ENCODE measurements at places on chromosomes 7 and 10. TPM values are rescaled to one million over a fixed set of nuclear protein-coding genes. Genes with fewer than 3 reads are reported as not detected.
A peak's percentile ranks its signal among the peaks of the same experiment; 100 is the strongest.

NUDT5 gene
- total RNA-seq: 151 TPM

DNA sequence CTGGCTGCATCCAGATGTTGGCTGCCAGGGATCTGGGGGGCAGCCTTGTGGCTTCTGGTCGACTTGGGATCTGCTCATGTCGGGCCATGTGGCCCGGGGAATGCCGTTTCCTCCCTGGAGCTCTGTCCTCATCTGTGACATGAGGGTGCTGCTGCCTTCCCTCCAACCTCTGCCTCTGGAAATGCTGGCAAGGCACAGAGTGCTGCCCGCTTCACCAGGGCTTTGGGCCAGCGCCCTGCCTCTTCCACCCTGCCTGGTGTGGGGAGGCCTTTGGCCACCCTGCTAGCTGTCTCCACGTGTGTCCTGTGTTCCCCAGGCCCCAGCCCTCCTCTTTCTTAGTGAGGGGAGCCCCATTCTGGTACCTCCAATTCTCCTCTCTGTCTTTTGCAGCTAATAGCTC is 5.8 kb upstream of the SMARCD3 start:
- DNase-seq: no peak

GRCh38 chr7:14850039-14850438 is 52.5 kb downstream of the DGKB start:
- DNase-seq: no peak

EGR2 gene
- total RNA-seq: not detected

COBL gene
- not detected for total RNA-seq

GRCh38 chr10:33125522-33126517 is 167.8 kb upstream of the ITGB1 start:
- no peak for DNase-seq

TMEM176B gene
- total RNA-seq: 1.8 TPM

DNA sequence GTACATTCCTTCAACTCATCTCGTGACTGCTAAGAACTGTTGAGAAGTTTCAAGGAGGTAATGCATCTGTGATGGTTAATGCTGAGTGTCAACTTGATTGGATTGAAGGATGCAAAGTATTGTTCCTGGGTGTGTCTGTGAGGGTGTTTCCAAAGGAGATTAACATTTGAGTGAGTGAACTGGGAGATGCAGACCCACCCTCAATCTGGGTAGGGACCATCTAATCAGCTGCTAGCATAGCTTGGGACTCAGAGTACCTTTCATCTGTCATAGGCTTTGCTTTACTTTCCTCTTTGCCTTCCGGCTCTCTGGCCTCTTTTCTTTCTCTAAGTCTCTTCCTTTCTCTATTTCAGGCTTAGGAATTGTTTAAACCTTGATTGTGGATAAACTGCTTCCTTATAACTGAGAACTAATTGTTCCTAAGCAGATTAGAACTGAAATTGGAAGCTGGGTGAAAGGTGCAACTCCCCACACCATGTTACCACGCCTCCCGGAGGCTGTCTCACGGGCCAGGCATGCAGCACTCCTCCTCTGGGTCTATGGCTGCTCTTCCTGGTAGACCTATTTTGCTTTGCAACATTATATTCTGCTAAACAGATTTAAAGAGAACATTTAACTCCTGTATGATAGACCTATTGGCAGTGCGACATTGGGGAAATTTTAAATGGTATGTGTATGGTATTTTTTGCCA is 298.2 kb downstream of the CCSER2 start:
- DNase-seq: no peak

CCM2 gene
- total RNA-seq: 34.2 TPM

DNA sequence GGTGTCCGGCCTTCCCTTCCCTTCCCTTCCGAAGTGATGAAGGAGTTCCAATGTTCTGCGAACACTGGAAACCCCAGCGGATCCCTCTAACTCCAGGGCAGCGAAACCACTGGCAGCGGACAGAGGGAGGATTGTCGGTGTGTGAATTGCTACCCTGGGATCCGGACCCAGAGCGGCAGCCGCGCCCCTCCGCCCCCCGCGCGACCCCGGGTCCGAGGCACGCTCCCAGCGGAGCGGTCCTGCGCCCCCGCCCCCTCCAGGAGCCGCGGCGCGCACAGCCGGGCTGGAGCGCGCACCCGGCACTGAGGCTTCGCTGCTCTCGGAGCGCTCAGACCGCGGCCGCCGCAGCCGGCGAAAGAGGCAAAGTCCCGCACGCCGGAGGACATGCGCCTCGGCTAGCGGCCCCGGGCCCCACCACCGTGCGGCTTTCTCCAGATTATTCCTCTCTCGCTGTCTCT is at the start of gene PTPRZ1:
PTPRZ1 (plus strand) TSS at position 331 of the 458 bp plus-strand sequence. CDS start 339 bp downstream, outside the sequence.
- DNase-seq: no peak

- DNase-seq: peak; percentile 2
Observed at GRCh38 chr10:30186371-30186875, 127.0 kb upstream of the JCAD start.

DNA sequence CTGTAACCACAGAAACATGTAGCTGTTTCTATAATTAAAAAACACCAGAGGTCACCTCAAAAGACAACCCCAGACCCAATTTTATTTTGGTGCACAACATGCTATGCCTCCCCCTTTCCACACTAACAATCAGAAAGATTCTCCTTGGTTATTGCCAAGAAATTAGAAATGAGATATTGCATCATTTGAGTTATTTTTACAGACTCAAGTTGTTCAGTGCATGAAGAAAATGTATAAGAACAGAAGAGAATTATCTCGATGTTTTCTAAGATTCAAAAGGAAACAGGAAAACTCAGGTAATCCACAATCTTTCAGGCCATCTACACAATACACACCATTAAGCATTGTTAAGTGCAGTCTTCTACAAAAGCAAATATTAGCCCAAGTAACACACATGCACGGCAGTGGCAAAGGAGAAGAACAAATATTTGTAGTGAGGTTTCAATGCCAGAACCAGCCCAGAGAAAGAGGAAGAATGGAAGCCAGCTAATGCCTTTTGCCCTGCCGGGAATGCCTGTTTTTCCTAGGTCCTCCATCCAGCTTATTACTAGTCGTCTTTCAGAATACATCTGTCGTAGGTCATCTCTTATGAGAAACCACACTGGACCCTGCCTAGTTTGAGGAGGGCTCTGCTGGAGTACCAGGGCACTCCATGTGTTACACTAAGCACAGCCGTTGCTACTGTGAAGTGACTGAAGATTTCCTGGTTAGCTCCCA is 67.6 kb upstream of the C1GALT1 start:
- no peak for DNase-seq

- DNase-seq: no peak
Observed at GRCh38 chr7:105278973-105279687, 109.6 kb downstream of the SRPK2 start.

DNA sequence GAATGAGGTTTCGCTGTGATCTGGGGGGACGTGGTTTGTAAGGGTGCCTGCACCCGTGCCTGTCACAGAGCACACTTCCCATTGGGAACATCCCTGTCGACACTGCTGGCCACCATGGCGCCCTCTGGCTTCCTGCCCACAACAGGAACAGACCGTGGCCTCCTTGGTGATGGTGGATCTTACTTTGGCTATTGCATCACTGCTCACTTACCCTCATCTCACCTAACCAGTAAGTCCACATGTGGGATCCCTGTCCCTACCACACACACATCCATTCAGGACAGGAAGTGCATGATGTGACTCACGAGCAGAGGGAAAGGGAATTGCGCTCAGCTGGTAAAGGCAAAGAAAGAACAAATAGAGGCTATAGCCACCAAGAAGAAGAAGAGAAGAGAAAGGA is 26.2 kb upstream of the SEC61G start:
- DNase-seq: no peak

DNA sequence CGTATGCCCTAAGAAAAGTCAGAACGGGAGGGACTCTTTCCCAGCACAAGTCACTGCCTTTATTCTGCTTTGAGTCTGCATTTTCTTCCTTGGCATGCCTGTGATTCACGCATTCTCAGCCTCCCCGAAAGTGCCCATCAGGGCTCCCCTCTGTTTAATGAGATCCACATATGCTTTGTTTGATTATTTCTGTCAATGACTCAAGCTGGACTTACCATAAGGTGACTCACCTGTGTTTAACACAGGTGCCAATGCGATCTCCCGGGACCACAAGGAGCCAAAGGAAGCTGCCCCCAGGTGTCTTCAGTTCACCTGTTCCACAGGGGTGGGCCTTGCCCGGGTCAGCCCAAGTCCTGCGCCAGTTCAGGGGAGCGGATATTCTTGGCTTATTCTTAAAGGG is 386.0 kb upstream of the SHH start:
- no peak for DNase-seq

KLF14 gene
- total RNA-seq: not detected

DNA sequence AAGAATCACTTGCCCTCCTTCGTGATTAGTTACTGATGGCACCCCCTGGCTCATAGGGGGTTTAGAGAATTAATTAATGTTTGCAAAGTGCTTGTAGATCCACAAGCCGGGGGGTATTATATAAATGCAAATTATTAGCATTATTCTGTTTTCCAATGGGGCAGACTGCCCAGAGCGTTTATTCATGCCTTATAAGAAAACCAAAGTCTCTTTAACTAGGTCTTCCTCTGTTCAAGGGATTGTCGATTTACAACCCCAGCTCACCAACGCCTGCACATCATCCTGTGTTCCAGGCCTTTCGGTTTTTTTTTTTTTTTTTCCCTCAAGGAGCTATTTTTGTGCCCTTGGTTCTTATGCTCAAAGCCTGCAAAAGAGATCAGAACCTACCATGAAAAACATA is 630.7 kb downstream of the PARD3 start:
- no peak for DNase-seq

- DNase-seq: no peak
Observed at GRCh38 chr7:34222722-34223121, 317.4 kb downstream of the BMPER start.

DNA sequence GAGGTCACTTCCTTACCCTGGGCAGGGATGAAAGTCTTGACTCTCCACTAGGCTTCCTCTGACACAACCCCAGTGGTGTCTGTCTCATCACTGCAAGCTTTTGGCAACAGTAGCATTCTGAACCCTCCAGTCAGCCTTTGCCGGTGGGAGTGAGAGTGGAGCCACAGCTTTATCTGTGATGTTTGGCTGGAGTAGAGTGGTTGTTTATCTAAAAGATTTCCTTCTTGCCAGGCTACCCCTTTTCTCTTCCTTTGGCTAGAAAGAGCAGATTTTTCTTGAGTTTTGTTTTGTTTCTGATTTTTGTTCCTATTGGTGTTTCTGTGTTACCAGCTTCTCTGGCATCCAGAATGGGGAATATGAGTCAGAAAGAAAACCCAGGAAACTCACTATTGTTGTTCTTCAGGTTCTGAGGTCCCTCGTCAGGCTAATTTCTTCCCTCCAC is 98.9 kb upstream of the KIF5B start:
- DNase-seq: no peak

- no peak for DNase-seq
Observed at GRCh38 chr7:79723833-79724618, 270.6 kb upstream of the MAGI2 start.

GRCh38 chr10:76723844-76724243 is 913.8 kb downstream of the KCNMA1 start:
- no peak for DNase-seq

OLAH gene
- not detected for total RNA-seq

DNA sequence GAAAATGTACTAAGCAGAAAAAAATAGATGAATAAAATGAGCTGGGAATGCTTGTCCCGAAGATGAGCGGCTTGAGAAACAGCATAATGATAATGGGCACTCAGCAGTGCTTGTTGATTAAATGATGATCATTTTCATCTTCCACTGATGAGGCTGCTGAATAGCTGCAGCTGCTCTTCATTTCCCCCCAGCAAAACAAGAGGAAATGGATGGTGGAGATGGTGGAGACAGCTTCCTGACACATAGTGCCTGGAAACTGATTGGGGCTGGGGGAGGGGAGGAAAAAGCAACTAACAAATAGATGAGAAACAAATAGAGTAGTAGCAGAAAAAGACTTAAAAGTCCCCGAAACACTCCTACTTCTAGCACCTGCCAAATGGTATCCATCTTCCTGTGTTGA is 41.4 kb downstream of the MRC1 start:
- no peak for DNase-seq

GRCh38 chr7:130822642-130823041 is 88.6 kb upstream of the KLF14 start:
- no peak for DNase-seq

DNA sequence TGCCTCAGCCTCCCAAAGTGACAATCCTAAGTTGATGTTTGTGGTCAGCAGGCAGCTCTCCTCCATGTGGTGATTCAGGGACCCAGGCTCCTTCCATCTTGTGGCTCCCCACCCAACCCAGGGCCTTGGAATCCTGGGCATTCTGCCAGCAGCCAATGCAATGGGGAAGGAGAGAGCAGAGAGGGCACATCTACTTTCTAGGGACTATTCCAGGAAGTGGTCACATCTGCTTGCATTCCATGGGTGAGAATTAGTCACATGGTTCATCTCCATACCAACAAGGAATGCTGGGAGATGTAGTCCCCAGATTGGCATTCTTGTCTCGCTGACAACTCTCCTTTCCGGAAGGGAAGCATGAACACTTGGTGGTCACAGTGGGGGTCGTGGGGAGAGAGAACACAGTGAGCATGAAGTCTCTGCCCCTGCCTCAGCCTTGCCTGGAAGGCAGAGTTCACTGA is 9.9 kb upstream of the SRRM3 start:
- DNase-seq: peak; percentile 45

DNA sequence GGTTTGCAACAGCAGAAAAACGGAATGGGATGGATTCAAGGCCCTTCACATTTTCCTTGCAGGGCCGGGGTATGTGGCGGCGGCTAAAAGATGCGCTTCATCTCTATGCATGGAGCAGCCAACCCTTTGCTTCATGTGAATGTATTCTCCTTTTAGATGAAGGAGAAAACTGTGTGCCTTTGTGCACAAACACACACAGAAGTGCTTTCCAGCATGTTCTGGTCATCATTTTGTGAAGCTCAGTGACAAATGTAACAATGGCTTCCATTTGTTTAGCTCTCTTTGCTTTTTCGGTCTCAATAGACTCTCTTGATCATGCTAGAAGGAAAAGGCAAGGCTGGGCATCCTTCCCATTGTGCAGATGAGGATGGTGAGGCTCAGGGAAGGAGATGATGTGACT is 161.7 kb upstream of the MKI67 start:
- no peak for DNase-seq

GRCh38 chr10:102408131-102408727 is 10.4 kb downstream of the PSD start:
- no peak for DNase-seq

DNA sequence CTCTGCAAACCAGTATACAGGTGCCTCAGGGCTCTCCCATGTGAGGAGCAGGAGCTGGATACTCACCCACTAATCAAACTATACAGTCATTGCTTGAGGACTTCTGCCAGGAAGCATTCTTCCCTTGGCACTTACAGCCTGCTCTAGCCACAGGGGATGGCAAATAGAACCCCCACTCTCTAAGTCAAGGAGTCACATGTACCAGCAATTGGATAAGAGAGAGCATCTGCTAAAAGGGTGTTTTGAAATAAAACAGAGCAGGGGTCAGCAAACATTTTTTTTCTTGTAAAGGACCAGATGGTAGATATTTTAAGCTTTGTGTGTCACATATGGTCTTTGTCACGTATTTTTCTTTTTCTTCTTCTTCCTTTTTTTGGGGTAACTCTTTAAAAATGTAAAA is 865.2 kb upstream of the GHITM start:
- no peak for DNase-seq

DNA sequence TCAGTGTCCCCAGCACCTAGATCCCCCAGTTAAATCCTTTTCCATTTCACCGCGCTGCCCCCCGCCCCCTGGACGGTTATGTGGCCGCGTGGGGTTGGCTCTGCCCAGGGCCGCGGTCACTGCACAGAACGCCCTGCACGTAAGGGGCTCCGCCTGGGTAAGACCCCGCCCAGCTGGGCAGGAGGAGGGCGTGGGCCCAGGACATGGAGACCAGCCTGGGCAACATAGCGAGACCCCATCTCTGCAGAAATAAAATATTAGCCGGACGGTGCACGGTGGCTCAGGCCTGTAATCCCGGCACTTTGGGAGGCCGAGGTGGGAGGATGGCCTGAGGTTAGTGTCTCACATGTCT is 650 bp upstream of the ZFAND2A start:
- DNase-seq: no peak

INTS1 gene
- 96.8 TPM for total RNA-seq

OGDHL gene
- 12.8 TPM for total RNA-seq
